ENCODE measurements at places on chromosomes 6 and 20. TPM values are rescaled to one million over a fixed set of nuclear protein-coding genes. Genes with fewer than 3 reads are reported as not detected.

DNA sequence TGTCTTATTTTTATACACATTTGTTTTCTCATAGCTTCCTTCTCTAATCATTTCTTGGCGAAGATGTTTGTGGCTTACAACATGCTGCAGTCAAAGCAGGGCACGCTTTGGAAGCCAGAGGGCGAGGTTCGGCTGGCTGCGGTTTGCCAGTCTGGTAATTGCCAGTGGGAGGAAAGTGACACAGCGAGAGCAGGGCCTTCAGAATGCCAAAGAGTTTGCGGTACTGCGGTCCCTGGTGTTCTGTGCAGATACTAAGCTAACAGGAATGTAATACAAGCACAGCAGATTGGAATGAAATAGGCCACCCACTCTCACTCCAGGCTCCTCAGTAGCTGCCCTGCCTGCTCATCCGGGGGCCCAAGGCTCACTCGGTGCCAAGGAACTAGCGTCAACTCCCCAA is 58.7 kb upstream of the TGM3 start:
- DNase-seq: peak; percentile 9

DNA sequence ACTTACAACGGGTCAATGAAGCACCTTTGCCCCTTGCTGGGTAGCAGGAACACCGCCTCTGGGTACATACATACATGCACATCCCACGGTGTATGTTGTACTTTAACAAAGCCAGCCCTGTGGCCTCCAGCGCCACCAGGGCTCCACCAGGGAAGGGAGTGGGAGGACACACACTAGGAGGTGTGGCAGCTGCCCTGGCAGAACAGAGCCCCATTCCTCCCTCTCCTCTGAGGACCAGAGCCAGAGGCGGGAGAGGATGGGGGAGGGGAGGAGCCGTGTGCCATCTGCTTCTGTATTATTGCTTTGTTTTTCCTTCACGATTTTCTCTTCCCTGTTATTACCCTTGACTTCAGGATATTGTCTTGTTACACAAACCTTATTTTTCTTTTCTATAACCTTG is 105.8 kb upstream of the TRAF3IP2 start:
- no peak for DNase-seq

DNA sequence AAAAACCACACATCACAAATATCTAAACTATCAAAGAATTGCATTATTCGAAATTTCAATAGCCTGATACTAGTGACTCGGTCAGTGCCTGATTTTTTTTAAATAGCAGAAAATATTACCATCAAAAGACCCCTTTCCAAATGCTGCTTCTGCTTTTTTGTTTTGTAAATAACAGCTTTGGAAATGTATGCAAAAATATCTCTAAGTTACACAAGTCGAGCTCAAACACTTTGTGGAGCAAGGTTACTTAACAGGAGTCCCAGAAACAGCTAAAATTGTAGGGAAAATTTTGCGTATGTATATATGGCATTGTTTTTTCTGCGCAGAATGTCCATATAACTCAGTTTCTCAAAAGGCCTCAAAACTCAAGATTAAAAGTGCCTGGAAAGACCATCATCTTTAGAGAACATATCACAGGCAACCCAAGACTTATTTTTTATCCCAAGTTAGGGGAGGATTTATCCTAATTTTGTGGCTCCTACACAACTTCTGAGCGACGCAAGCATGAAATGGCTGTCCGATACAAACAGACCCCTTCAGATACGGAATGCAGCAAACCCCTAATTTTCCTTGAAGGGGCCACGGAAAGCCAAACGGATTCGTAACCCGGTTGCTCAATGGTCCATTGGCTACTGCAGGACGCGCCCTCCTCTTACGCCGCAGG is 1.3 kb downstream of the CEP85L start:
- DNase-seq: no peak

Gene SPATA2
- 5.0 TPM for total RNA-seq

GRCh38 chr20:3701061-3701998 is 11.1 kb downstream of the SIGLEC1 start:
- DNase-seq: no peak

DNA sequence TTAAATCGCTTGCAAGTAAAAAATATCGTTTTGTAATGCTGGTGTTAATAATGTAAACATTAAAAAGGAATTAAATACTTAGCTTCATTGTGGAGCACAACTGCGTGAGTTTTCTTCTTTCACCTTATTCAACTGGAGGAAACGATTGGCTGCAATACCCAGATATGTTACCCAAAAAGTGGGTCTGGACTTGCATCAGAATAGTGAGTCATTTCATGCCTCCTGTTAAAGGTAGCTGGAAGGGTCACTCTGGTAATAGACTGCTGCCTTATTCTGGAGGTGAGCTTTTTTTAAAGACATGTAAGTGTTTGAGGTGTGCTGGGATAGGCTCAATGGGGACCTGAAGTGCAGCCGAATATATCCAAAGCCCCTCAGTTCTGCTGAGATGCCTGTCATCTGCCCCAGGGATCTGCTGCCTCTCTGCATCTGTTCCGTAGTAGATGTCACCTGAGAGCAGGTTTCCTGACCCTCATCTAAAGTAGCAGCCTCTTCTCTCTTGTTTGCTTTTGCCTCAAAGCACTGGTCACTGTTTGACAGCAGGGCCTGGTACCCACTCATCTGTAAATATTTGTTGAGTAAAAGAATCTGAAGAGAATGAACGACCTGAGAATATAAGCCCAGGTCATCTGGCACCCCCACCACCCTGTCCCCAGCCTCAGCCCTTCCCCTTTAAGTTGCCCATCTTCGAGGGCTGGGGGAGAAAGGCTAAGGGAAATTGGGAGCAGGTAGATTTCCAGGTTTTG is 5.6 kb upstream of the UQCC2 start:
- DNase-seq: peak; percentile 41

Gene PRICKLE4
- total RNA-seq: 4.0 TPM

Gene TP53TG5
- not detected for total RNA-seq

Measured in thyroid gland (tissue), 4 donors.